Germinal center (tissue), 1 donor: ENCODE measurements at places on chromosomes 3 and 15.

GRCh38 chr3:114155370-114155821 lies 23.5 kb downstream of the DRD3 start:
- DNase-seq: peak; percentile 22

- no peak for DNase-seq
Measured at GRCh38 chr3:107670986-107671385, 148.2 kb downstream of the BBX start.

- no peak for DNase-seq
Measured at GRCh38 chr3:126129398-126129891, 45.5 kb upstream of the SLC41A3 start.

DNA sequence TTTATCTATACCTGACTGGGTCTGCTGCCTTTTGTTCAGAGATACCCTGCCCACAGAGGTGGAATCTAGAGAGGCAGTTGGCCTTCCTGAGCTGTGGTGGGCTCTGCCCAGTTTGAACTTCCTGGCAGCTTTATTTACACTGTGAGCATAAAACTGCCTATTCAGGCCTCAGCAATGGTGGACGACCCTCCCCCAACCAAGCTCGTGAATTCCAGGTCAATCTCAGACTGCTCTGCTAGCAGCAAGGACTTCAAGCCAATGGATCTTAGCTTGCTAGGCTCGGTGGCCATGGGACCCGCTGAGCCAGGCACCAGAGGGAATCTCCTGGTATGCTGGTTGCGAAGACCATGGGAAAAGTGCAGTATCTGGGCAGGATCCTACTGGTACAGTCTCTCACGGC lies 270.2 kb downstream of the CADM2 start:
- DNase-seq: no peak

DNA sequence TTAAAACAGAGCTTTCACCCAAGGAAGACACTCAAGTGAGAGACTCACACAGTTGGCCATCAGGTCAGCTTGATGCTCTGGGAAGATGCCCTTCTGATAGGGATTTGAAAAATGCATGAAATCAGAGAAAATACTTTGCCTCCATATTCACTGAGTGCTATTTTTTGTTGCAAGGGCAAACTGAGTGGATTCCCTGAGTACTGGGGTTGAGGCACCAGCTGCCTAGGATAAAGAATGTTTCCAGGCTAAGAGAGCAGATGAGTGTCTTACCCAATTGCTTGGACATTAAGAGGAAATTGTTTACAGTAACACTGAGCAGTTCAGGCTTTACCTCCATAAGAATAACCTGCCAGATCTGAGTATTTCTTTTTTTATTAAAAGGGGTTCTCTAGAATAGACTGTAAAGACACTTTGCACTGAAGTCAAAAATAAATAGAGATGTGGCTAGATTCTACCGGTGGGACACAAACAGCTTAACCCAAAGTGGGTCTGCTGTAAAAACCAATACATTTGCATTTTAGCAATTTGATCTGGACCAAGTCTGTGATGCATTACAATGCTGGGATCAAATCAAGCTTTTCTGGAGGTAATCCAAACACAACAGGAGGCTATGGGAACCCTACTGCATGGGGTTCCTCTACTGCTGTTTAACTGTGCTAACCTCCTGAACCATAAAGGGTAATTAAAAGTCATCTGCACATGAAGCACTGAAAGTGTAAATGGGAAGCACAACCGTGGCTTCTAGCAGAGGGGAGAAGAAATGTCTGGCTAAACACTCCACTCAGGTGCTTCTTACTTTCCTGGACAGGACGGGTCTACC lies 238.8 kb upstream of the WNT5A start:
- DNase-seq: no peak

DNA sequence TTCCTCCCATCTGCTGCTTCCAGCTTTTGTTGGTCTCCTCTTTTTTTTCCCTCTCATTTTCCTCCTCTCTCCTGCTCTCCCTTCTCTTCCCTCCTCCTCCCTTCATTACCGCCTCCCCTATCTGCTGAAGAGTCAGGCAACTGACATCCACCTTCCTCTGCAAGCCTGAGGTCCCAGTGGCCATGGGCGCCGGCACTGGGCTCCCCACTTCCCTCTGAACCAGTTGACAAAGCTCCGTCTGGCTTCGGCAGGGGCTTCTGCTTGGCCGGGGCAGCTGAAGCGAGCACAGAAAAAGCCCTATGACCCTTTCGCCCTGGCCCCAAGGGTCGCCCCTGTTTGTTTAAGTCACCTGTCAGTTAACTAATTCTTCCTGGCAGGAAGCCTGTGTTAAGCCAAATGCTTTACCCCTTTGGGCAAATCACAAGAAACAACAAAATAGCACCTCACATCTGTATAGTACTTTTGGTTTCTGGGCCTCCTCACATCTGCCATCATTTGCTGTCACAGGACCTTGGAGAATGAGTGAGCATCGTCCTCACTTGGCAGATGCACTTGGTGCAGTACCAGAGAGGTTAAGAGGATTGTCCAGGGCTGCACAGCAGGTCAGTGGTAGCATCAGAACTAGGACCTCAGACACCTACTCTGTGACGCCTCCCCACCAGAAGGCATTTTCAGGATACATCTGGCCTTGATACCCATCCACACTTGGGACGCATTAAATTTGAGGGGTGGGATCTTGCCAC lies 27.7 kb downstream of the ITGA11 start:
- no peak for DNase-seq

GRCh38 chr3:10272977-10273376 lies 19.8 kb downstream of the GHRL start:
- no peak for DNase-seq

GRCh38 chr3:126060613-126061145 lies 23.2 kb downstream of the SLC41A3 start:
- DNase-seq: no peak

GRCh38 chr3:71641674-71642073 lies 58.1 kb upstream of the FOXP1 start:
- DNase-seq: peak; percentile 39

- no peak for DNase-seq
Measured at GRCh38 chr15:55060836-55061235, 135.9 kb downstream of the RSL24D1 start.

- DNase-seq: peak; percentile 59
Measured at GRCh38 chr15:73052653-73053397, 562 bp downstream of the NEO1 start.

DNA sequence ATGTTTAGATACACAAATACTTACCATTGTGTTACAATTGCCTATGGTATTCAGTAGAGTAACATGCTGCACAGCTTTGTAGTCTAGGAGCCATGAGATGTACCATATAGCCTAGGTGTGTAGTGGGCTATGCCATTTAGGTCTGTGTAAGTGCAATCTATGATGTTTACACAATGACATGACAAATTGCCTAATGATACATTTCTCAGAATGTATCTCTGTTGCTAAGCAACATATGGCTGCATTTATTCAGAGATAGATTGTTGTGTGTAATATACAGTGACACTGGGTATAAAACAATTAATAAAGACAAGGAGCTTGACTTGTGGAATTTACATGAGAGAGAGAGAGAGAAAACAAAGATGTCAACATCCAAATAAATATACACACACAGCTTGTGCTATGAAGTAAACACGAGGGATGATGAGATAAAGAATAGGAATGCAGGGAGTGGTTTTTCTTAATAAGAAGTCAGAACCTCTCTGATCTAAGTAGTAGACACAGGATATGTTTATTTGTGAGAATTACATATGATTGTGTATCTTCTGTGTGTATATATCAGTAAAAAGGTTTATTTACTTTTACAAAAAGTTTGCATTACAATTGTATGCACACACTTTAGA lies 110.0 kb downstream of the KCNAB1 start:
- no peak for DNase-seq

- DNase-seq: no peak
Measured at GRCh38 chr3:24375947-24376384, 118.7 kb downstream of the THRB start.

GRCh38 chr15:63043335-63044076 lies 959 bp downstream of the TPM1 start:
- peak; percentile 56 for DNase-seq

DNA sequence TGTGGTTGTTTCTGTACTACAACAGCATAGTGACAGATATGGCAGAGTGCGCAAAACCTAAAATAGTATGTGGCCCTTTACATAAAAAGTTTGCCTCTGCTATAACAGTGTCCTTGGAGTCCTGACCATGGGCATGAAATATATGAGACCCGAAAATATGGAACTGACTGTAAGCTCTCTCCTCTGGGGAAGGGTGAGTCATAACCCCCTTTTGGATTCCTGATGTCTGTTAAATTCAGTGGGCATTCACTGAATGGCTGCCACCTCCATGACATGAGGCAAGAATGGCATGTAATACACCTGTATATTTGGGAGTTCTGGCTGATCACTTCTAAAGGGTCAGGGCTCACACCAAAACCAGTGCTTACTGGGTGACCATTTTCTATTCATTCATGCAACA lies 6.1 kb downstream of the TBC1D2B start:
- no peak for DNase-seq

- DNase-seq: no peak
Measured at GRCh38 chr3:110868106-110868505, 203.5 kb upstream of the NECTIN3 start.

- DNase-seq: no peak
Measured at GRCh38 chr3:45491344-45491743, 103.0 kb downstream of the LARS2 start.

- no peak for DNase-seq
Measured at GRCh38 chr3:28700728-28701127, 352.1 kb upstream of the AZI2 start.

DNA sequence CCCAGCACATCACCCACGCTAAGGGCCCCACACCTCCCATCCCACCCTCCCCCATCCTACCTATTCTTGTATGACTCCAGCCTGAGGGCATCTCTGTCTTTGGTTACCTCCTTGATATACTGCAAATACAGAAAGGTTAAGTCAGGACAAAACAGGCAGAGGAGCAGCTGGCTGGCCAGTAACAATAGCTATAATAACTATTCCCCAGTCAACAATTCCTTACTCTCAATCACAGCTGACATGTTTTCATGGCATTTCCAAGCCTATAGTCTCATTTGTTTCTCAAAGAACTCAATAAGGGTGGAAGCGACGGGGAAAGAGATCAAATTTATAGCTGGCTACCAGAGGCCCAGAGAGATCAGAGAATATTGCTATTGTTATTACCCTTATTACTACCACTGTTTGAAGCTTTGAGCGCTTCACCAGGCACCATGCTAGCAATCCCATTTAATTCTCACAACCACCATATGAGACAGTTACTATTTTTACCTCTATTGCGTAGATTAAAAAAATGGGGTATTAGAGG lies 93.0 kb upstream of the C2CD4B start:
- DNase-seq: no peak

DNA sequence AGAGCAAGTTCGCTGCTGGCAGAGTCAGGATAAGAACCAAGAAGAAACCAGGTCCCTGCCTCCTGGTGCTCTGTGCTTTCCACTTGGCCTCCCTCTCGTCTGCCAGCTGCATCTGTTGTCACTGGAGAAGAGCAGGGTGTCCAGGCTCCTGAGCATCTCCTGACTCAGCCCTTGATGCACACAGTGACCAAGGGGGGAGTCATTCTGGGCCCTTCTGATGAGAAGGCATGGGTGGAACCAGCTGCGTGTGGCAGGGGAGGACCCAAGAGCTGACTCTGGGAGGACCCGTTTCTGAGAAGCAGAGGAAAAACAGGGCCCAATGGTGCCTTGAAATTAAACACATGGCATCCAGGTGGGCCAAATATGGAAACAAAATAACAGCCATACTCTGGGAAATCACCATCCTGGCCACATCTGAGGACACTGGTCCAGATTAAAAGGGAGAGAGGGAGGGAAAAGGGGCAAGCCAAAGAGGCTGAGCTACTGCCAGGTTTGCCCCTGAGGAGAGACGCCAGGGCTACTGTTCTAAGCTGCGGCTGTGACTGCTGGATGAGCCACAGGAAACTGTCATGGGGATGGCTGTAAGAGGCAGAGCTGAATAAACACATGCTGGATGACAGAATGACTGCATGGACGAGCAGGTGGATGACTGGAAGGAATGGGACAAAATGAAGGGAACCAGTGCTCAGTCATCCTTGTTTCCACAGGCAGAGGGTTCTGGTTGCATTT lies 58.1 kb upstream of the CA12 start:
- no peak for DNase-seq

GRCh38 chr3:112092496-112093179 lies 6.4 kb downstream of the C3orf52 start:
- DNase-seq: peak; percentile 36

GRCh38 chr3:187844708-187845107 lies 99.4 kb upstream of the BCL6 start:
- no peak for DNase-seq

DNA sequence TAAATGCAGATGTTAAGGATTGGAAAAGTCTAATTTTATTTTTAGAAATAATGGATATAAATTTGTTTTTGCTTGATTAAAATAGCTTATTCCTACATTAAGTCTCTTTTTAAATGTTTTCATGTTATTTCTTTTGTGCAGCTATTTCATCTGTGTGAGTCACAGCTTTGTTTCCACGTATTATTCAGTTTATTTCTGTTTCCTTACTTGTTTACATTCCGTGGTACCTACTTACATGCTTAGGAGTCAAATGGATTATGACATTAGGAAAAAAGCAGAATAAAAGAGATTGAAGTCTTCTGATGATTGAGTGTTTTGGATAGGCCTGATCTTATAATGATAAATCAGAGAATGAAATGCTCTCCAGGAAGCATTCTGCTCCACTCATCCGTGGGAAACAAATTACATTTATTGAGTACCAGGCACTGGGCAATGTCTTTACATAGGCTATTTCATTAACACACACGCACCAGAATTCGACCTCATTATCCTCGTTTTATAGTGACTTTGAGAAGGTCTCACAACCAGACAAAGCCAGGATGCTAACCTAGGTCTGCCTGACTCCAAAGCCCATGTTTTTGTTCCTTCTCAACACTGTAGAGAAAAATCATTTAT lies 38.1 kb upstream of the RASA2 start:
- no peak for DNase-seq

GRCh38 chr3:113142476-113142875 lies 68.9 kb upstream of the BOC start:
- DNase-seq: no peak

DNA sequence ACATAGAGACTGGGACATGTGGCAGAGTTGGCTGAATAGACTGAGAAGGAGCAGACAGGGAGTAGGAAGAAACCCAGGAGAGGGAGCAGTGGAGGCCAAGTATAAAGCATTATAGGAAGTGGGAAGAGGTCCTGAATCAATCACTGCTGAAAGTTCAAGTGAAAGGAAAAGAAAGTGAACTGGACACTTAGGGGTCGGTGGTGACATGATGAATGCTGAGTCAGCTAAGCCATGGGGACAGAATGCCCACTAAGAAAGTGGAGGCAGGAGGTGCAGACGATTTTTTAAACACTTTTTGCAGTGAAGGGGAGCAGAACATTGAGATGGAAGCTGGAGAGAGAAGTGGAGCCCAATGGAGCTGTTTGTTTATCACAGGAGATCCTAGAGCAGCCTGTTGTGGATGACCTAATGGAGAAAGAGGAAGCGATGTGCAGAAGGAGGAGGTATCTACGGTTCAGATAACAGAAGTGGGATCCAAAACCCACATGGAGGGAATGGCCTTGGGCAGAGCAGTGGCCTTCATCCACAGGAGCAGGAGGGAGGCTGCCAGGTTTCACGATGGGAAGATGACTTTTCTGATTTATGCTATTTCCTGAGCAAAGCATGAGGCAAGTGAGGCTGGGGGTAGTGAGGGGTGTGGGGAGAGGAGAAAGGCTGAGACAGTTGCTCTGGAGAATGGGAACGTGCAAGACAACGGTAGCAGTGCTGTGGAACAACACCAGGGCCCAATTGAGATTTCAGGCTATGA lies 208.2 kb downstream of the RPLP1 start:
- DNase-seq: no peak

GRCh38 chr15:79130535-79131130 lies 40.1 kb upstream of the RASGRF1 start:
- peak; percentile 15 for DNase-seq

- no peak for DNase-seq
Measured at GRCh38 chr3:61924090-61924735, 362.8 kb downstream of the PTPRG start.

GRCh38 chr3:48661501-48662144 lies 1.1 kb downstream of the CELSR3 start:
- peak; percentile 89 for DNase-seq
